ENCODE measurements at places on chromosomes 7 and 10. TPM values are rescaled to one million over a fixed set of nuclear protein-coding genes. Genes with fewer than 3 reads are reported as not detected.

DNA sequence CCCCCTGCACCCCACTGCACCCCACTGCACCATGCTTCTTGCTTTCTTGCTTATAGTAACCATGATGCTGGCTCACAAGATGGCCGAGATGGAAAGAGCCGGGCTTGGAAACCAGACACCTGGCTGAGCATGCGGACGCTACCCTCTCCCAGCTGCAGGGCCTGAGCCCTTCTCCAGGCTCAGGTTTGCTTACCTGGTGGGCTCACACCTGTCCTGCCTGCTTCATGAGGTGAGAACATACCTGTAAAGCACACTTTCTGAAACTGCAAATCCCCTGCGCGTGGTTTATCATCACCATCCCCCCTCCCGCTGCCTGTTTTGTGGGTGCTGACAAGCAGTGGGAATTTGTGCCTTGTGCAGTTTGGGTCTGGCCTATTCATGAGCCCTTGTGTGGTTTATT, 302.7 kb downstream of the GLRX3 start:
- no peak for DNase-seq

DNA sequence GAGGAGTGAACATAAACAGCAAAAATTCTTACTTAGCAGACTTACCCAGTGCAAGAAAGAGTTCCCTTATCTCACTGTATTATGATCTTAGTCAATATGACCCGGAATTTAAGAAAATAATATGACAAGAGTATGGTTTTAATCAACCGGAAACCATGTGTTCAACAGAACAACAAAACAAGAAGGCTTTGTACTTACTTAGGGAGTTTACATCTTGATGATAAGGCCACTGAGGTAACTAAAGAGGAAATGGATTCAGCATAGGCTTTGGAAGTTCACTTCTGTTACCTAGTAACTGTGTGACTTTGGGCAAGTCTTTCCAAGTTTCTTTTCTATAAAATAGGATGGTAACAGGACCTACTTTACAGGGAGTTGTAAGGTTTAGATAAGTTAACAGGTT, 7.4 kb upstream of the FAS start:
- DNase-seq = no peak

The RASA4B gene
- total RNA-seq = 2.6 TPM

- no peak for DNase-seq
Measured at GRCh38 chr7:130947792-130948580, 214.0 kb upstream of the KLF14 start.

The DNAJB6 gene
- 295 TPM for total RNA-seq

The RPEL1 gene
- total RNA-seq = not detected

The NPFFR1 gene
- 0.06 TPM for total RNA-seq

DNA sequence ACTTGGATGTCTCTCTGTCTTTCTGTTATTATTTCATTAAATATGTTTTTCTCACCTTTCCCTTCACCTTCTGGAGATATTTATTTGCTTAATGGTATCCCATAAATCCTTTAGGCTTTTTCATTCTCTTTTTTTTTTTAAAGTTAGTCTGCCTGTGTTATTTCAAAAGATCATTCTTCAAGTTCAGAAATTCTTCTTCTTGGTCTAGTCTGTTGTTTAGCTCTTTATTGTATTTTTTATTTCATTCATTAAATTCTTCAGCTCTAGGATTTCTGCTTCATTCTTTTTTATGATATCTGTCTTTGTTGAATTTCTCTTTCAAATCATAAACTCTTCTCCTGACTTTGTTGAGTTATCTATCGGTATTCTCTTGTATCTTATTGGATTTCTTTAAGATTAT, 312.1 kb upstream of the KAT6B start:
- no peak for DNase-seq

The FBXL13 gene
- 1.2 TPM for total RNA-seq

DNA sequence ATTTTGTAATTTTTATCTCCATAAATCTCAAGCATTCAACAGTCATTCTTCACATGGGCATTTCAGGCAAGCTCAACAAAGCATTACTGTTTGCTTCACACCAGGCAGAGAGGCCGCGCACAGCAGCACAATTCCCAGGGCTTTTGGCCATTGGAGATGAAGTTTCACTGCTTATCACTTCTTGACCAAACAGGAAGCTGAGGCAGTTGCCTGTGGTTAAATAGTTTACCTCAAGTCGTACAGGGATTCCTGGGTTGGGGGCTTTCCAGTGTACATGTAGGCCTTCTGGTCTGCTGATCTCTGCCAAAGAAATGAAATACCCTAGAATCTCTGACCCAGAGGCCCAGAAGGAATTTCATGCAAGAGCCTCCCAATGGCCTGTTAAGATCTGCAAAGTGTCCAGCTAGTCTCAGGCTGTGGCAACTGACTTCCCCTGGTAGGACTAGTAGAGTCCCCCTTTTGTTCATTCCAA, 11.2 kb upstream of the PRDX3 start:
- no peak for DNase-seq

GRCh38 chr7:105261689-105262088, 127.0 kb downstream of the SRPK2 start:
- no peak for DNase-seq

All from H1 (cell line).